ENCODE measurements at places on chromosomes 2 and 18.

- no peak for DNase-seq
Observed at GRCh38 chr2:142030735-142031134, 100.1 kb downstream of the LRP1B start.

DNA sequence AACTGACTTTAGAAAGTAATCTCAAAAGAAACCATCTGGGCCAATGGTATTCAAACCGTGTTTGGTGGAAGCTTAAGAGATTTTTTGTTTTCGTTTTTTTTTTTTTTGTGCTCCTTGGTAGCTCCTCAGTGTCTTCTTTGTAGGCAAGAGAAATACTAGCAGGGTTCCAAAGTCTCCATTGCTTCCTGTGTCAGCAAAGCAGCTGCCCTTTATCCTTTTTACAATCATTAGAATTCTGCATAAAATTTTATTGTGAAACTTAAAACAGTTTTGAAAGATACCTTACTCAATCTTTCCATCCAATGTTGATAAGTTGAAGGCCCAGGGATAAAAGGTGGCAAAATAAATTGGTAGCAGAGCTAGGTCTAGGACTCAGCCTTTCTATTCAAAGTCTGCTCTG lies 479 bp downstream of the IL1F10 start:
- DNase-seq, result no peak

- peak; percentile 68 for DNase-seq
Observed at GRCh38 chr2:111624411-111625156, 259.4 kb downstream of the ANAPC1 start.

DNA sequence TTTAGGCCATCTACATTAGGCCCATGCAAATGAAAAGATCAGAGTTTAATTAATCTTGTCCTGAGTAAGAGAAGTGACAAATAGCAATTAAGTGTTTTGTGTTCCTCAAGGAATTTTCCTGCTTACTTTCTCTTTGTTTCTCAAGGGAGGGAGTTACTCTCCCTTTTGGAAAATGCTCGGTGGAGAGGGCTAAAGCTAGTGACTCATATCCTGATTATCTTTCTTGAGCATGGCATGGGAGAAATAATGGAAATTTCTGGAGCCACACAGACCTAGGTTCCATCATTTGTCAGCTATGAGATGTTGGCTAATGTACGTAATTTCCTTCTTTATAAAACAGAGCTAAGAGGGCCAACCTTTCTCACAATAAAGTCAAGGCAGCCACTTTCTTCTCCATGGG lies 177.1 kb downstream of the ETAA1 start:
- no peak for DNase-seq

DNA sequence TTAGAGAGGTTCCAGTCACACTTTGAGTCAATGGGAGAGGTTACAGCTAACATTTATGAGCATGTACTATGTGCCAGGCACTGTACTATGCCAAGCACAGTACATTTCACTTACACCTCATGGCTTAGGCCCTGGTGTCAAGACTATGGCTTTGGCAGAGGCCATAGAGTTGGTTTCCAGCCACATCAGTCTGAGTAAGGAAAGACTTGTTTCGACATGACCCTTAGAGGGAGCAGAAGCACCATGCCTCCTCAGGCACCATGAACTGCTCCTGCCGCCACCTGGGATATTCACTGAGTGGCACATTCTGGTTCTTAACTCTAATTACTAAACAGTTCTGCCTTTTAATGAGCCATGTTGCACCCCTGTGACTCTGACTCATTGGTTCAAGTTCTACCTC lies 12.7 kb downstream of the DGUOK start:
- peak; percentile 26 for DNase-seq

GRCh38 chr18:6017171-6017570 lies 121.8 kb upstream of the TMEM200C start:
- no peak for DNase-seq

- DNase-seq, result peak; percentile 38
Observed at GRCh38 chr18:47050468-47050867, 15.0 kb upstream of the ELOA2 start.

- DNase-seq, result no peak
Observed at GRCh38 chr2:5846881-5847280, 154.7 kb downstream of the SOX11 start.

- DNase-seq, result no peak
Observed at GRCh38 chr2:173231465-173231864, 123.2 kb upstream of the CDCA7 start.

DNA sequence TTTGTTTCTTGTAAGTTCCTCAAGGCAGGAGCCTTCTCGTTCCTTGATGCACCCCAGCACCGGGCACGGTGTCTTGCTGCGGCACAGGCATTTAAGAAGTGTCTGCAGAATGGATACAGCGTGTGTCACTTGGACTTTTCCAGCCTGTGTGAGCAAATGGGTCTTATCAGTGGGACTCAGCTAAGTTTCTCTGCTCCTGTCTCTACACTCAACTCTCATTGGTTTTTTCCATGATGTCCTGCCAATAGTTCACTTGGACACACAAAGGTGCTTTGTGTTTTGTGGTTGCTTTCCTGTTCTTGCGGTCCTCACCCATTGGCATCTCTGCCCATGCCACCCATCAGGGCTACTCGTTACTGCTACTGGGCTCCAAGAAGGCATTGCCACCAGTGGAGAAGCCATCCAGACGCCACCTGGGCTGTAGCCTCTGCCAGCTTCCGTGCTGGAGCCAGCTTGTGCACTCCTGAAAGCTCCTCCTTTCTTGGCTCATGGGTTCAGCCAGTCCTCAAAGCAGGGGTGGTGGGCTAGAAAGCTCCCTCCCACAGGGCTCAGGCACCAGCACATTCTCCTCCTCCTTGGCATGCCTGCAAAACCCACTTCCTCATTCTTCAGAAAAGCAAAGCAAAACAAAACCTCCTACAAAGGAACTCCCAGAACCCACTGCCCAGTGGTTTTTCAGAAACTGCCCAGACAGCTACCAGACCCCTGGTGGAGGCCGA lies 41.4 kb downstream of the IL1R2 start:
- peak; percentile 98 for DNase-seq

DNA sequence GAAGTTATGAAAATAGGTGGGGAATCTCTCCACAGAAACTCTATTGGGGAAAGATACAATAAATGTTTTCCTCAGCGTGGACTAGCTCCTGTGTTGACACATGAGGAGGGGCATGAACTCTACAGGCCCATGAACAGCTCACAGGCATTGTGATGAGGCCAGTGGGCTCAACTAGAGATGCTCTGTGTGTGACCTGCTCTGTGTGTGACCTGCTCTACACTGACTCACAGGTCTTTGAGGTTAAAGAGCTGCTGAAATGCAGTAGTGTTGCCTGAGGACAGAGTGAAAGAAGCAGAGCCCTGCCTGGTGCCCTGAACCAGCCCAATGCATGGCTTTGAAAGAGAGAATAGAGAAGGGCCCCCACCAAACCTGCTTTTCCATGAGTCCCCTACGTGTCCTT lies 117.6 kb downstream of the MCFD2 start:
- DNase-seq, result no peak

GRCh38 chr18:60021556-60021955 lies 121.8 kb downstream of the PMAIP1 start:
- no peak for DNase-seq

DNA sequence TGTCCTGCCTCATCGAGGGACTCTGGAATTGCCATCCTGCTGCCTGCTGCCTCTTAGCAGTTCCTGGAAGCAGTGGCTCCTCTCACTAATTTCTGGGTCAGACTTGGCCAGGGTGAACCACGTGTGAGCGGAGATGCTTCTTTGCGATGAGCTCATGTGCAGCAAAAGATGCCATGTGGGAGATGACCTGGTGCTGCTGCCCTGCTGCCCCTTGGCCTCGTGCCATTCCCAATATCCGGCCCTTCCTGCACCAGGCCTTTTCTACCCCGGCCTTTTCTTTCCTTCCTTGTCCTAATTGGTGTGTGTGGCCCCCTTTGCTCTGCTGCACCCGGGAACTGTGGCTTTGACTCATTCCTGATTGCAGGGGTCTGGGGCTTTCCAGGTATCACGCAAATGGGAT lies 296.9 kb upstream of the HS6ST1 start:
- DNase-seq, result no peak

DNA sequence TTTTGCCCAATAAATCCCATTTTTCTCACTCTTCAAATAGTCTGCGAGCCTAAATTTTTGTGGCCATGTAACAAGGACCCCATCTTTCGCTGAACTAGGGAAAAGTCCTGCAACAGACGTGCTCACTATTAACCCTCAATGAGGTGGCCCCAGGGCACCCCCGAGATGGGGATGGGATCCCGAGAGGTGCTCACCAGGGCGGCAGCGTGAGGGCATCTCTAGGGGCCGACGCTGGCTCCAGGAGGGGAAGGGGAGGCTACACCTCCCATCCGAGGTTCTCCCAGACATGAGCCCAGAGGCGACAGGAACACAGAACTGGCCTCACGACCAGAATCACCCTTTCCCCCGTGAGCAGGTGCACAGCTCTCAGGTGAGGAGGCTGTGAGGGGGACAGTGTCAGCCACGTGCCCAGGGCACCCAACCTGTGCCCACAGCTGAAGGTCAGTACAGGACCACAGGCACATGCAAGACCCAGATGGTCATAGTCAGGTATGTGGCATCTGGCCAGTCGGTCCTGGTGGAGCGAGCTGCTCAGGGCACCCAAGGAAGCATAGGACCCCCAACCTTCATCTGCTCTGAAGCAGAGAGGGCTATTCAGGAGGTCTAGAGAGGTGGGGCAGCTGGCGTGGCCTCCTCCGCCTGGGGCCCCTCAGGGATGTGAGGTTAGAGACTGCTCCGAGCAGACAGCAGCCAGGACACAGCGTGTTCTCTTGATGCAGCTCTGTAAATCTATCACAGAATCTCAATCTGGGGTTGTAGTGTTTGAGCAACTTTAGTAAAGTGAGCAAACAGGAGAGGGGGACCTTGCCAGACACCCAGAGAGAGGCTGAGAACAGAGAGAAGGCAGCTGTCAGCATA lies 62.8 kb downstream of the PXDN start:
- DNase-seq, result no peak

DNA sequence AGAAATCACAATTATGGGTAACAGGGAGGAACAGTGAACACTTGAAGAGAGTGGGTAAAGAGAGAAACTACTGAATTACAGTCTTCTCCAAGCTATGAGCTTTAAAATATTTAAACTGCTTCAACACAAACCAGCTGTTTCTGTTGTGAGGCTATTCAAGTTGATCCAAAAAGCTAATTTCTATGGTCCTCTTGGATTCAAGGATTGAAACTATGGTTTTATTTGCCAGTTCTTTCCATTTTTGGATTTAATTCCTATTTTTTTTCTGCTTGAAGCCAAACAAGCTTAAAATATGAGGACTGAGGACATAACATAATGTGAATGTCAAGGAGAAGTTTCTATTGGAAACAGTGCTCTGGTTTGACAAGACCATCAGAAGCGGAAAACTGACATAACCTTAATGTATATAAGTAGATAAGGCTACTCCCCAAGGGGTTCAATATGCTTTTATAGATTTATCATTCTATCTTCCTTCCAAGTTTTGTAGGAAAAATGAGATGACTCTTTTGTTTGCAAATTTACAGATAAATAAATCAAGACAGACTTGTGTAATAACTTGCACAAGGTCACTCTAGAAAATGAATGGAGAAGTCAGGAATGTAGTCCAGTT lies 60.7 kb upstream of the AQP4 start:
- DNase-seq, result no peak

- no peak for DNase-seq
Observed at GRCh38 chr2:128315122-128315828, 3.4 kb downstream of the HS6ST1 start.

GRCh38 chr18:23824669-23825068 lies 135.4 kb downstream of the LAMA3 start:
- DNase-seq, result no peak

GRCh38 chr18:36665952-36666351 lies 162.8 kb downstream of the TPGS2 start:
- no peak for DNase-seq

DNA sequence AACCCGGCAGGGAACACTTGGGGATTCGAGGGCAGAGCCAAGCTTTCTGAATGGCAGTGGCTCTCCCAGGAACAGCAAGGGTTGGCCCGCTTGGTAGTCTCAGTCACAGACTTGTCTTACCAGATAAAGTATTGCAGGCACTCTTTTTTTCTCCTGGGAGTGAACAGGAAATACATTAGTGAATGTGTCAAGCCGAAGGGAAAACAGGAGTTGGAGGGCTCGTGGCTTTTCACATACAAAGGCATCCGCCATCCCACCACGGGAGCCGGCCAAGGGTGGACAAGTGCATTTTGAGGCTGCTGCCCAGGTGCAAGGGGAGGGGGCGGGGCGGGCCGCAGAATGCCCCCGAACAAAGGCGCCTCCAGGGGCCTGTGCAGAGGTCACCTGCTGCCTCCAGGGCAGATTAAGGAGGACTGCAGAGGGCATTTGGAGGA lies 163.3 kb upstream of the SIX3 start:
- peak; percentile 16 for DNase-seq

- no peak for DNase-seq
Observed at GRCh38 chr18:8966821-8967220, 135.7 kb upstream of the NDUFV2 start.

DNA sequence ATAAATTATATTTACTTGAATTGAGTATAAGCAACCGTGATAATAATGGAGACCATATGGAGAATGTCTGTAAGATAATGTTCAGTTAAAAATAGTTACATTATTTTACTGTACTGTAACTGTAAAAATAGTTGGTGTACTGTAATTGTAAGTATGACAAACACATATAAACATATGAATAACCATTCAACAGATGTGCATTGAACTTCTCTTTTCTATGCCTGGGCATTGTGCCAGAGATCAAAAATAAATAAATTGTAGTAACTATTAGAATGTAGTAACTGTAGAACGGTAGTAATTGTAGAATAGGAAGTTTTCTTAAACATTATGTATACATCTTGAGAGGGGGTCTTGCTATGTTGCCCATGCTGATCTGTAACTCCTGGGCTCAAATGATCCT lies 287.4 kb upstream of the EPAS1 start:
- no peak for DNase-seq

- DNase-seq, result no peak
Observed at GRCh38 chr18:61861372-61861771, 31.4 kb downstream of the RNF152 start.

- DNase-seq, result no peak
Observed at GRCh38 chr2:33723329-33723728, 124.2 kb upstream of the FAM98A start.

- no peak for DNase-seq
Observed at GRCh38 chr18:79935098-79935480, 16.4 kb downstream of the SLC66A2 start.

DNA sequence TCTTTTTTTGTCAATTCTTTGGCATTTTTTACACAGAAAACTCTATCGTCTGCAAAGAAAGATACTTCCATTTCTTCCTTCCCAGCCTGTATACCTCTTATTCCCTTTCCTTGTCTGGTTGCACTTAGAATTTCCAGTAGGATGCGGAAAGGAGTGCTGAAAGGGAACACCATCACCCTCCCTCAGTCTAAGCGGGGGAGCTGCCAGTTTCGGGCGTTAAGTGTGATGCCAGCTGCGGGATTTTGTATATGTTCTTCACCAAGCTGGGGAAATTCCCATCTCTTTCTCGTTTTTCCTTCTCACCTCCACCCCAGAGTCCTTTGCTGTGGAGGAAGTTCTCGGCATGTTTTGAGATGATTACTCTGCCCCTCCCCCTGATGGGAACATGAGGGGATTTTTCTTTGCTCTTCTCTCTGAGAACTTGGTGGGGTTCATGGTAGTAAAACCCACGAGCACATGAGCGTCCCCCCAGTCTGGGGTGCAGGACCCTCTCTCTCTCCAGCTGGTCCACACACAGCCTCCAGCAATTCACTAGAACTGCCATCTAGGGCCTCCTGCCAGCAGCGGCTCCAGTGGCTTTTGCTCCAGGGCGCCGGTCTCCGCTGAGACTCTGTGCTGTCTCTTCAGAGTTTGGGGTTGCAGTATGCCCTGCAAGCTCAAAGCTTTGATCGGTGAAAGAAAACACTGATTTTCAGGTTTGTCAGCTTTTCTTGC lies 15.5 kb downstream of the AQP12A start:
- DNase-seq, result no peak

All from KBM-7 (cell line).